ENCODE measurements at places on chromosomes 6 and 20.

GRCh38 chr20:362271-363254, 15.7 kb downstream of the NRSN2 start:
- DNase-seq: peak; percentile 97

DNA sequence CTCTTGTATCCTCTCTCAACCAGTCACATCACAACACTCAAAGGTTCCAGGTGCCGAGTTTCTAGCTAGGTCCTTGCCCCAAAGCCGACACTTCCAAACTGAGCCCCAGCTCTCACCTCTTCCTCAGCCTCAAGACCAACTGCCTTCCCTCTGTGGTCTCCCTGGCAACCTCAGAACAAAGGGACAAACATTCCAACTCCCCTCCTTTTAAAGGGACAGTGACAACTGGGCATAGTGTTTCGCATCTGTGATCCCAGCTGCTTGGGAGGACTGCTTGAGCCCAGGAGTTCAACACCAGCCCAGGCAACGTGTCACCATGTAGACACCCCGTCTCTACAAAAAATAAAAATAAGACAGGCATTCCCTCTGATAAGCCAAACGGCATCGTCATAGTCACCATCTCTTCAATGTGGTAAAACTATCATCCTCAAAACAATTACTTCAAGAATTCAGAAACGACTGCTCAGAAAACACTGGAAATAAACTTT, 11.3 kb downstream of the DIDO1 start:
- peak; percentile 87 for DNase-seq

- DNase-seq: no peak
Observed at GRCh38 chr6:84082689-84083265, 49.2 kb downstream of the MRAP2 start.

DNA sequence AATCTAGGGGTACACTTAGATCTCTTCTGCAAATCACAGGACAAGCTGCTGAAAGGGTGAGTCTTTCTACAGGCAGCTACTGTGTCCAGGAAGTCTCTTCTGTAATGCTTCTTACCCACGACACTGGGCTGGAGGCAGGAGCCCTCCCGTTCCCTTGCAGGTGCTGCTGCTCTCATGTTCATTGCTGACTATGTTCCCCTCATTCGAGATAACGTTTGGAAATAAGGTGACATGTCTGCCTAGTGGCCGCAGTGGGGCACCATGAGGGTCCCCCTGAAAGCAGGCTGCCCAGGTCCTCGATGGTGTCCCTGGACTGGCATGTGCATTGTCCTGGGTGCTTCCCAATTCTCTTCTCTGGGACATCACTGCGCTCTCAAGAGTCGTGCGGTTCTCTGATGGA, 74.7 kb downstream of the SYNJ2 start:
- no peak for DNase-seq

GRCh38 chr6:3797231-3798054, 45.9 kb upstream of the PXDC1 start:
- no peak for DNase-seq

DNA sequence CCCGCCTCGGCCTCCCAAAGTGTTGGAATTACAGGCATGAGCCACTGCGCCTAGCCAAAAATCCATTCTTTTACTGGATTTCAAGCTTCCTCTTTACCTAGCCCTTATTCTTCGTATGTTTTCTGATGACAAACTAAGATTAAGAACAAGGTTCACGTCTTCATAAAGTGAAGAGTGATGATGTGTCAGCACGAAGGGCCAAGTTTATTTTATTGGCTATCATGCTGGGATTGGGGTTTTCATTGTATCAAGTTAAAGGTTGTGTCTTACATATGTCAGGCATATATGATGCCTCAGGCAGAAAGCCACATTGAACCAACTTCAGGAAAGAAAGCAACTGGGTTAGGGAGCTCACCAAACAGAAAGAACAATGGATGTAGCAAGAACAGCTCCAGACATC, 19.7 kb upstream of the SLC17A3 start:
- no peak for DNase-seq

GRCh38 chr6:136118787-136119186, 131.3 kb downstream of the MTFR2 start:
- no peak for DNase-seq

DNA sequence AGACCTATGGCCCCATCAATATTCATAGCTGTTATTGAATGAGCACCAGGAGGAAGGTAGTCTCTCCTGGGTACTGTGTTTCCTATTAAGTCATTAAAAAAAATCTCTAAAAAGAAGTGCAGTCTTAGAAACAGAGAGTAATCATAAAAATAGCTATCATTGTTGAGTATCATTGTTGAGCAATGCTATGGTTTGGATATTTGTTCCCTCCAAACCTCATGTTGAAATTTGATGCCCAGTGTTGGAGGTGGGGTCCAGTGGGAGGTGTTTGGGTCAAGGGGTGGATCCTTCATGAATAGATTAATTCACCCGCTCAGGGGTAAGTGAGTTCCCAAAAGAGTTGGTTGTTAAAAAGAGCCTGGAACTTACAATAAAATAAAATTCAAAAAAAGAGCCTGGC, 88.1 kb upstream of the IYD start:
- no peak for DNase-seq

DNA sequence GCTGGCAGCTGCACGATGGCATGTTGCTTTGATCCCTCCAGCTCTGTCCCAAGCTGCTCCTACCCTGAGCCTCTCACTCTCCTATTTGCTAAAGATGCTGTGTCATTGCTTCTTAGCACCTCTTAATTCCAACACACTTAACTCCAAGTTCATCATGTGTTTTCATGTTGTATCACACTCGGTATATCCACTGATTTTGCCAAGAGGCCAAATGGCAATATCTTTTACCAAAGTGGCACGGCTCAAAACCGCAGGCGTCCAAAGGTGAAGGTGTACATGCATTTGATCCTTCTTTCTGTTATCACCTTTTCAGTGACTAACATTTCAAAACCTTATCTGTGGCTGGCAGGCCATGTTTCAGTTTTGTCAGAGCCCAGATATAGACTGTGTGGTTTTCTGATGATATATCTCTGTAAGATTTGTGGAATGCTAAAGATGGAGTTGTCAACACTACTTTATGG, 217.0 kb downstream of the TBX18 start:
- no peak for DNase-seq

Measured in SHP77 (cell line).